Activated naive CD4-positive, alpha-beta T cell treated with anti-CD3 and anti-CD28 coated beads, Interleukin-2, amount 50 U/mL, for 16 hours (primary cell): ENCODE measurements at places on chromosomes 12 and 14.

GRCh38 chr14:102798926-102799325, 21.7 kb downstream of the TRAF3 start:
- DNase-seq: no peak

GRCh38 chr14:60514378-60514740, 5.4 kb downstream of the SIX6 start:
- no peak for DNase-seq

- no peak for DNase-seq
These were observed 25.3 kb downstream of the TMEM63C start for GRCh38 chr14:77206877-77207389.

- no peak for DNase-seq
These were observed 79.1 kb upstream of the EEA1 start for GRCh38 chr12:93008044-93008778.
